MCF 10A (cell line): ENCODE measurements at places on chromosomes 7 and 10.

DNA sequence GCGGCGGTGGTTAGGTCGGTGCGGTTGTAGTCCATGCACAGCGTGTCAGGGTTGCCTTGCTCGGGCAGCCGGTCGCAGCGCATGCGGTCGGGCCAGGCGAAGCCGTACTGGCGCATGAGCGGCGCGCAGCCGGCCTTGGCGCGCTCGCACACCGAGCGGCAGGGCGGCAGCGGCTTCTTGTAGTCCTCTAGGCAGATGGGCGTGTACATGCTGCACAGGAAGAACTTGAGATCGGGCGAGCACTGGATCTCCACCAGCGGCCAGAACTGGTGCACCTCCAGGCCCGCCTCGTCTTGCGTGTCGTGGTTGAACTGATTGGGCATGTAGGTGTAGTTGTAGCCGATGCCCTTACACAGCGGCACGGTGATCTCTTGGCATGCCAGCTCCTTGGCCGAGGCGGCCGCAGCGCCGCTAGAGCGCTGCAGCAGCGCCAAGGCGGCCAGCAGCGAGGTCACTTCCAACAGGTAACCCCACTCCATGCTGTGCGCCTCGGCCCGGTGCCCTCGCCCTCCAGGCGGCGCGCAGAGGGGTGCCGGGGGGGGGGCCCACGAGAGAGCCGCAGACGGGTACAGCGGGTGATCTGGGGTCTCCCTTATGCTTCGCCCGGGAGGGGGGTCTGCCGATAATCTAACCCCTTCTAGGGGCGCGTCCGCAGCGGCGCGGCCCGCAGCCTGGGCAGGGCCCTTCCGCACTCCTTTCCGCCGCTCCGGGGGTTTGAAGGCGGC, 983 bp downstream of the FZD8 start:
- DNase-seq, result peak; percentile 72

GRCh38 chr7:17038783-17039170, 157.0 kb upstream of the AGR3 start:
- DNase-seq, result no peak

DNA sequence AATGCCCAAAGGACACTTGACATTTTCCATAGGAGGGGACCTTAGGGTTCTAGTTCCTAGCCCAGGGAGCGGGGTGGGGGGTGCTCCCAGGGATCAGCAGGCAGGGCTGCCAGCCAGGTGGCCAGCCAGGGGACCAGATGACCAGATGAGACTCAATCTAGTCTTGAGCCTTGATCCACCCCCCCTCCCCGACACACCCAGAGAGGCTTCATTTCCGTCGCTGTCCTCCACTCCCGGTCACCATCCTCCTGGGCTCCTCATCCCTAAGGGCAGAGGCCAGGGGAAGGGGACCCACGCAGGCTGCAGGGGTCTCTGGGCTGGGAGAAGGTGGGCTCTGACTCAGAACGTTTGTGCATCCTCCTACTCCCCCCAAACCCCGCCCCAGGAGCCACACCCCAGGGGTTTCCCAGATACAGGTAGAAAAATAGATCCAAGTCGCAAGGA, 1.0 kb downstream of the STX1A start:
- DNase-seq, result no peak

DNA sequence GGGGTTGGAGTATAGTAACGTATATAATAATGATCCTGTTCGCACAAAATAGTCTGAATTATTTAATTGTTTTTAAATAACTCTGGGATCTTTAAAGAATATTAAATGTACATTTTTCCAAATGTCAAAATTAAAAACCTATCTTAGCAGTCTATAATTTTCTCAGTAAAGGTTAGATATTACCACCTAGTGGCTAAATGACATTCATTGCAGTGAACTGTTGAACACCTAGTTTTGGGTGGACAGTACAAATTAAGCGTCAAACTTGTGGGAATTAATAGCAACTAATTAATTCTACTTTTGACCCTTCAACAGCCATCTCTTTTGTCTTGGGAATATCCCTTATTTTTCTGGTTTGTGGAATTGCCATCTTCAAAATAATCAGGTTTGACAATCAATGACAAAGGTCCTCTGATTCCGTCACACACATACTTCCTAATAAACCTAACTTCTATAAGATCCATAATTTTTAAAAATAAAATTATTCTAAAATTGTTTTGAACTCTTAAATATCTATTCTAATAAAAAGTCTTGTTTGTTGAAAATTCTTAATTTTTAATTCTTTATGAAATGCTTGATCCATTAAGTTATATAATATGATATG, 165.7 kb downstream of the SEMA3D start:
- peak; percentile 33 for DNase-seq

- no peak for DNase-seq
These were observed 8.7 kb downstream of the ADCY1 start for GRCh38 chr7:45582868-45583277.

GRCh38 chr7:66464059-66464458, 164.6 kb upstream of the KCTD7 start:
- no peak for DNase-seq

- DNase-seq, result no peak
These were observed 159.2 kb downstream of the NEURL1 start for GRCh38 chr10:103652599-103653281.

GRCh38 chr7:15947754-15948153, 261.3 kb upstream of the MEOX2 start:
- no peak for DNase-seq

- DNase-seq, result no peak
These were observed 9.6 kb upstream of the PNLIPRP2 start for GRCh38 chr10:116611153-116611545.

GRCh38 chr7:117600911-117601310, 121.1 kb downstream of the CFTR start:
- DNase-seq, result no peak

- DNase-seq, result no peak
These were observed 3.9 kb upstream of the PYROXD2 start for GRCh38 chr10:98418665-98419468.

DNA sequence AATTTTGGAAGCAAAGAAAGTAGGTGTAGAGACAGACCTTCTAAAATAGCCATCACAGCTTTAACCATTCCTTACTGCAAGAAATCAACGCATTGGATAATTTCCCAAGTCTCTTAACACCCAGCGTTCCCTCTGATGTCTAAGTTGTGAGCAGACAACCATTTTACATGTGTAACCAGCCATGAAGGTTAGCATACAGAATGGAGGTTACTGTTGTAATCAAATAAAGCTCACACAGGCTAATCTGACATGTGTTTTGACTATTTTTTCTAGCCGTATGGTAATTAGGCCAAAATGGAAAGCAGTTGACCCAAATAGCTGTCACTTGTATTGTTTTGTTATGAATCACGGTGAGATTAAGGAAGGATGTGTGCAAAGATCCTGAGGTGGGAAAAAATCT, 336.4 kb downstream of the RNLS start:
- DNase-seq, result no peak

DNA sequence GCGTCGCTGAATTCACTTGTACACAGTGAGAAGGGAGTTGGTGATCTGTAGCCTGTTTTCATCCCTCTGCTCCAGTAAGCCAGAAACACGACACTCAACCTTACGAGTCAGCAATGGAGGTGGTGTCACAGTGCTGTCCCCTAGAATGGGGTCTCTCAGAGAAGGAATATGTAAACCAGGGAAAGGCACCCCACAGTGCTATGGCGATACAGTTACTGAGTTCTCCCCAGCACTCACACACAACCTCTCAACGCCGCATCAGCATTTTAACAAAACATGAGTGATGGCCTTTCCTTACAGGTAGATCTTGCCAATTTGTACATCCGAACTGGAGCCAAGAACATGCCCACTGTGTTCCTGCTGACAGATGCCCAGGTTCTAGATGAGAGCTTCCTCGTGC, 196.3 kb downstream of the CDCA7L start:
- no peak for DNase-seq

- DNase-seq, result no peak
These were observed 9.3 kb downstream of the TFEC start for GRCh38 chr7:116021237-116021636.

- no peak for DNase-seq
These were observed 140.5 kb downstream of the MAD1L1 start for GRCh38 chr7:2092279-2092678.

DNA sequence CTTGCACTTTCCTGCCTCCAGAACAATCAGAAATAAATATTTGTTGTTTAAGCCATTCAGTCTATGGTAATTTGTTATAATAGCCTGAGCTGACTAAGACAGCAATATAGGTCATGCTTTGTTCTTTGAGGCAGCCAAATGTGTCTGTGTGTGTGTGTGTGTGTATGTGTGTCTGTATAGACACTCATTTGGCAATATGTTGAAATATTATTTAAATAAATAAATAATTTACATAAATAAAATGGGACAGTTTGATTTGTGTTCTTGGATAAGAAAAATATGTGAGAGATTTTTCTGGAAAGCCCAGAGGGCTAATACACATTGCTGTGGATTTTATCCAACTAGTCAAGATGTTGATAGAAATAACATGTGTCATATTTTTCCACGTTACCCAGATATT, 140.2 kb downstream of the PTN start:
- DNase-seq, result no peak

- DNase-seq, result no peak
These were observed 445 bp upstream of the ATRNL1 start for GRCh38 chr10:115092555-115093285.

GRCh38 chr7:64558323-64558705, 4.6 kb downstream of the ZNF680 start:
- DNase-seq, result no peak

DNA sequence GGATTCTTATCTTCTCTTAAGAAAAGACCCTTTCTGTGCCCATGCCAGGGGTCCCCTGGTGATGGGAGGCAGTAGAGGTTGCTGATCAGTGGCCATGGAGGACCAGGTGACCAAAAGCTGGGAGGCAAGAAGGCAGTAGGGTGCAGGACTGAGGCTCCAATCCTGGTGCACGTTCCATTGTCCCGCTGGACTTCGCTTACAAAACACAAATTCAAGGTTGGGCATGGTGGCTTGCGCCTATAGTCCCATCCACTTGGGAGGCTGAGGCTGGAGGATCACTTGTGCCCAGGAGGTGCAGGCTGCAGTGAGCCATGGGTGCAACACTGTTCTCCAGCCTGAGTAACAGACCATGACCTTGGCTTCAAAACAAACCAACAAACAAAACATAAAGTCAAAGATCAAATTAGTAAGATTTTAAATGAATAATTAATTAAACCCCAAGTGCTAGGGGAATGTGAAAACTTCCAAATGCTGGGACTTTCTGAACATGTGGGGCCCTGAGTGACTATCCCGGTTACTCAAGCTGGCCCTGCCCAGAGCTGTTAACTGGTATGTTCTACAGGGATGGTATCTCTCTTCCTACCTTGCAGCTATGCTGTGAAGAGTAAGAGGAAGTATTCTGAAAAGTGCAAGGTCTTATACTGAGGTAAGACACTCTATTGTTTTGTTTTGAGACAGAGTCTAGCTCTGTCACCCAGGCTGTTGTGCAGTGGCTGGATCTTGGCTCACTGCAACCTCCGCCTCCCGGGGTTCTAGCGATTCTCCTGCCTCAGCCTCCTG, 97.6 kb downstream of the LYZL2 start:
- DNase-seq, result no peak

DNA sequence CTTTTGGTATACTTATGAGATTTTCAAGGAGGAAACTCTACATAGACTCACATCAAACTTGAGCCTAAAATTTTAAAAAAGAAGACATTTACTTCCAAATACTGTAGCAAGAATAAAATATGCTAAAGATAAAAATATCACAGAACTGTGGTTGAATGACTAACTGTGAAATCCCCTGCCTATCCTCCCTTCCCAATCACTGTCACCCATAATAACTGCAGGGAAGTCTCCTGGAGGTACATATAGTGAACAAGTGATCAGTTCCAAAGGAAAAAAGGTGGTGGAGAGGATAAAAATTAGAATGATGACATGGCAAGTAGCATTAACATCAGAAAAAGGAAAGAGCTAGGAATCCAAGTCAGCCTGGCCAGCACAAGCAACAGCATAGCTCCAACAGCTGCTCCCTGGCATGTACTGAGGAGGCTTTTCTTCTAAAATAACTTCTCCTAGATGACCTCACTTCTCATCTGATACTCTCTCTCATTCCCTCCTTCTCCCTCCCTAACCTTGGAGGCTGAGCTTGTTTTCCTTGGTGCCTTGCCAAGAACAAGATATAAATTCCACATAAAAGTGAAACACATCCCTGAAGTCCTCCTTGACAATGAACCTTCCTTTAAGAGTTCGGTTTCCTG, 124.0 kb downstream of the IQUB start:
- DNase-seq, result peak; percentile 87

DNA sequence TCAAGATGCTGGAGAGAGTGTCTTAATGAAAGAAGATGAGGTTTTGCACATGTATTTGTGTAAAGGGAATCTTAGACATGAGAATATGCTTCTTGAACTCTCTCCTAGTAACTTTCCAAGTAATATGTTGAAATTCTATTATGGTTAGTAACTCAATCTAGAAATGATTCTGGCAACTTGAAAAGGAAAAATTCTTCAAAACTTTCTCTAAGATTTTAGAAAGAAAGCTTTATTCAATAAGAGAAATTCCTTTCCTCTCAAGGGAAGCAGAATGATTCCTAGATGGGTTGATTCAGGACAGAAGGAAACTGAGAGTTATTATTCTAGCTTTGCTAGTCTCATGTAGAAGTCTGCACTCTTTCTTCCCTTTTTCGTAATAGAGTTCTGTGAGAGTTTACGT, 364.3 kb upstream of the PLXDC2 start:
- DNase-seq, result no peak

- peak; percentile 46 for DNase-seq
These were observed 23.7 kb upstream of the TRPV6 start for GRCh38 chr7:142908921-142909890.

DNA sequence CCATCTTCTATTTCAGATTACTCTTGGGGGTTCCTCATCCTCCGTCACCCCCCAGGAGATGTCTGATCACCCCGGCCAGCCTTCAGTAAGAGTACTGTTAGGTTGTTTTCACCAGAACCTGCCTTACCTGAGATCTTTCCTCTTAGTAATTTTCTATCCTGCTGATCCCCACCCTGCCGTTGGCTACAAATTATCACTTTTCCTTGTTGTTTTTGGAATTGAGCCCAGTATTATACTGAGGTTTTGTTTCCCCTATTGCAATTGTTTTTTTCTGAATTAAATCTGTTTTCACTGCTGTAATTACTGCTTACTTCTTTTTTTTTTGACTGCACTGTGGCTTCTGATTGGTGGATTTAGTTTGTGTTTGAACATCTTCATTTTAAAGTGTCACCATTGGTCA, 14.7 kb downstream of the SPAM1 start:
- no peak for DNase-seq

DNA sequence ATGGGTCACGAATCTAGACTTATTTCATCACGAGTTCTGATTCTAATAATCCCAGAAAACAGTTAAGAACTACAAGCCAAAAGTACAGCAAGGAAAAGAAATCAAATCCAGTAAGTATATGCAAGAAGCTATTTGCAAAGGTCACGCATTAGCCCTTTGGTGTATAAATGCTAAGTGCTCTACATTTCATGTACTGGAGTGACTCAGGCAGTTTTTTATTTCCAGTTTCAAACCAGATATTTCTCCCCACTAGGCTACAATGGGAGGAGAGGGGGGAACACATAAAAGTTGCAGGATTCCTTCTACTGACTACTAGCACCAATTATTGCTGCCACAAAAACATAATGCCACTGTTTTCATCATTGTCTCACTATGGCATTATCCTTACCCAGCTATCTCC, 148.0 kb downstream of the NRCAM start:
- DNase-seq, result no peak
